ENCODE measurements at places on chromosomes 12 and 14.

GRCh38 chr14:61434311-61434710 is 112.9 kb downstream of the PRKCH start:
- DNase-seq, result no peak

GRCh38 chr12:62724947-62725451 is 210.0 kb downstream of the PPM1H start:
- no peak for DNase-seq

DNA sequence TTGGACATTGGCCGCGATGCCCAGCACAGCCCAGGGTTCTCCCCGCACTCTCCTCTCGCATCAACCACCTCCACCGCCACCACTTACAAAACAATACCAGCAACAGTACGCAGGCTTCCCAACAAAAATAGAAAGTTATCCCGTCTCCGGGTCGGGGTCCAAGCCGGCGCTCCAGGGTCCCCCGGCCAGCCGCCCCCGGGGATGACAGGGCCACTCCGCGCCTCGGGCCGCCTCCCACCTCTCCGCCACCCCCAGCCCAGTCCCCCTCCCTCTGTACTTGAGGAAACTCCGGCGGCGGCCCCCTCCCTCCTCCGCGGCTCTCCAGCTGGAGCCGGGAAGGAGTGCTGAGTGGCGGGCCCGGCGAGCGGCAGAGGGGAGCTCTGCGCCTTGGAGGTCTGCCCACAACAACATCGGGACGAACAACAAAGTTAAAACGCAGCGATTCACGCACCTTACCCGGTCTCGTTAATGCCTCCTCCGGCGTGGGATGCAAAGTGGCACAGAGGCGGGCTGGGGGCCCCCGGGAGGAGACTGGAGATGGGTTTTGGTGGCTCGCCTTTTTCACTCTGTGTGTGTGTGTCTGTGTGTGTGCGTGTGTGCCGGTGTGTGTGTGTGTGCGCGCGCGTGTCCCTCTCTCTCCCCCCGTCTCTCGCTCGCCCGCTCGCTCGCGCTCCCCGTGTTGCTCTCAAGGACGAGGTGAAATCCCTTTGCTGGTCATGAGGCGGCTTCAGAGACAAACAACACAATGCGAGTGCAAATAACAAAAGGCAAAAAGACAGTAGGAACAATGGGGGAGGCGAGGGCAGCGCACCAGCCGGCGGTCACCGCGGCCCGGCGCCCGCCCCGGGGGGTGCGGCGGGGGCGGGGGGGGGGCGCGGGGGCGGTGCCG is 386.8 kb downstream of the BCAT1 start:
- peak; percentile 15 for DNase-seq

GRCh38 chr12:128830505-128830893 is 6.7 kb upstream of the SLC15A4 start:
- DNase-seq, result no peak

GRCh38 chr14:56811593-56812363 is 1.5 kb upstream of the OTX2 start:
- DNase-seq, result no peak

- no peak for DNase-seq
Observed at GRCh38 chr14:95895720-95896119, 19.1 kb downstream of the TUNAR start.

GRCh38 chr14:24630087-24630871 is 3.7 kb downstream of the GZMB start:
- no peak for DNase-seq

GRCh38 chr14:89477391-89477790 is 60.4 kb upstream of the FOXN3 start:
- DNase-seq, result no peak

GRCh38 chr14:94970941-94971730 is 186.2 kb downstream of the DICER1 start:
- DNase-seq, result no peak

DNA sequence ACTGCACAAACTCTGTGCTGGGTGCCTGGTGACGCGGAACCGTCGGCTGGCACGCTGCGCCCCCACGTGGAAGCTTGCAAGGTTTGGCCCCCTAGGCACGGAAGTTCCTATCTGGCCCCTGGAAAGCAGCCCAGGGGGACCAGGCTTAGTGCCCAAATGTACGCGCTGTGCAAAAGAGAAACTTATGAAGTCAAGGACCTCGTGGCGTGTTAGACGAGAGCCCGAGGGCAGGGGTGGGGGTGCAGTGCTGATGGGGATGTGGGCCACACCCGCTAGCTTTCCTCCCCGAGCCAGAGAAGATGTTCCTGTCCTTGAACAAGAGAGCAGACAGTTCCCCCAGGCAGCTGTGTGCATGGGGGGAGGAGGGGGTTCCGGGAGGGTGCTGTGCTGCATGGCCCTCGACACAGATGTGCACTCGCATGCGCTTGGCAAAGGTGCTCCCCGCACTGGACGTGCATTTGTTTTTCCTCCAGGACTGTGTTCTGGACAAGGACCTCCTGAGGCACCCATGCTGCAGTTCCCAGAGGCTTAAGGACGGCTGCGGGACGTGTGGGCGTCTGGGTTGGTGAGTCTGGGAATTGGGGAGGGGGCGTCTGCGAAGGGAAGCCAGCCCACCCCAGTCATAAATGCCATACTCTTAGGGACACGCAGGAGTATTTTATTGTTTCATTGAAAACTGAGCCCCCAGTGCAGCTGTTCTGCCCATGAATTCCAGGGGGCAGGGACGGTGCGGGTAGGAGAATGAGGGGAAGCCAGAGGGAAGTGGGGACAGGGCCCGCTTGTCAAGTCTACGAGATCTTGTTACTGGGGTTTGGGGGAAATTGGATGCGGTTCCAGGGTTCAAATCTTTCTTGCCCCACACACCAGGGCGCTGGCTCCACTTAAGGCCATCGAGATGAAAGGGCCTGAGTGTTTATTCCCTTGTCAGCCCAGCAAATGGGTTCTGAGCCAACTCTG is 80.0 kb downstream of the NTF3 start:
- no peak for DNase-seq

- peak; percentile 56 for DNase-seq
Observed at GRCh38 chr14:49621114-49621881, 699 bp downstream of the MGAT2 start.

All from activated gamma-delta T cell treated with Interleukin-2 at 50 U/mL for 16 hours (primary cell).